ENCODE measurements at places on chromosomes 7 and 10.

- no peak for DNase-seq
Measured at GRCh38 chr10:123042708-123043408, 34.1 kb downstream of the ACADSB start.

GRCh38 chr10:96229568-96230030, 41.8 kb downstream of the BLNK start:
- peak; percentile 15 for DNase-seq

- no peak for DNase-seq
Measured at GRCh38 chr7:46003161-46003560, 82.1 kb upstream of the IGFBP3 start.

DNA sequence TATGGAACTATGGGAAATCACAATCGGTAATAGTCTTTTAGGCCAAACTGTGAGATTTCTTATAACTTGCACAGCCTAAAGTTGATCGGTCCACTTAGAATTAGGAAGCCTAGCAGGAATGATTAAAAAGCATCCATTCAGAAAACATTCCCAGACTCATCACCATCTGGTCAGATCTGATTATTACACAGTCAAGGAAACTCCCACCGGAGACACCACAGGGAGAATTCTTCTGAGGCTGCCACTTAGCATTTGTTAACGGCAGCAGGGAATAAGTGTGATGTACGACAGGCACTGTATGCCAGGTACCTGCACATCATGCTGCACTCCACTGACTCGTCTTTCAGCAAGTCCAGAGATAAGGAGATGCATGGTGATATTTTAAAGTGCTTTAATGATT, 227.6 kb upstream of the STEAP1 start:
- no peak for DNase-seq

- DNase-seq, result peak; percentile 89
Measured at GRCh38 chr10:91536111-91536510, 96.8 kb downstream of the PPP1R3C start.

- DNase-seq, result no peak
Measured at GRCh38 chr10:80506836-80507487, 30.7 kb upstream of the SH2D4B start.

GRCh38 chr10:413662-414071, 275.8 kb downstream of the DIP2C start:
- DNase-seq, result no peak

DNA sequence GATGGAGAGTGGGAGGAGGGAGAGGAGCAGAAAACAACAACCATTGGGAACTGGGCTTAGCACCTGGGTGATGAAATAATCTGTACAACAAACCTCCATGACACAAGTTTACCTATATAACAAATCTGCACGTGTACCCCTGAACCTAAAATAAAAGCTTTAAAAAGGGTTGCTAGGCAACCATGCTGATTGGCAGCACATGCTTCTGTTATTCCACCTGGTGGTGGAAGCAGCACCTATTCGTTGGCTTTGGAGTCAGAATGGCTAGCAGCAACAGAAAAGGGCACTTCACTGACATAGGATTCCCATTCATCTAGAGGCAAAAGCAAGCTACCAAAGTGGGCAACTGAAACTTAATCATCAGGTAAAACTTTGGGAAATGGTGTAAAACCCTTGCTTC, 57.1 kb downstream of the RELN start:
- DNase-seq, result no peak

DNA sequence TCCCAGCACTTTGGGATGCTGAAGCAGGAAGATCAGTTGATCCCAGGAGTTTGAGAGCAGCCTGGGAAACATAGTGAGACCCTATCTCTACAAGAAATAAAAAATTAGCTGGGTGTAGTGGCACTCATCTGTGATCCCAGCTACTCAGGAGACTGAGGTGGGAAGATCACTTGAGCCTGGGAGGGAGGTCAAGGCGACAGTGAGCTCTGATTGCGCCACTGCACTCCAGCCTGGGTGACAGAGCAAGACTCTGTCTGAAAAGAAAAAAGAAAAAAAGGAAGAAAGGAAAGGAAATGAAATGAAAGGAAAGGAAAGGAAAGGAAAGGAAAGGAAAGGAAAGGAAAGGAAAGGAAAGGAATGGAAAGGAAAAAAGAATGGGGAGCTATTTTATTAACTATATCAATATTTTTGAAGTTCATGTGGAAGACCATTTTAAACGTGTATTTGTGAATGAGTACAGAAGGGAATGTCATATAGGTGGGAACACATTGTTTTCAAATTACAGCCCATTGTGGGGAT, 7.1 kb upstream of the IFIT2 start:
- DNase-seq, result no peak

GRCh38 chr10:5317547-5318107, 47.1 kb upstream of the UCN3 start:
- no peak for DNase-seq

DNA sequence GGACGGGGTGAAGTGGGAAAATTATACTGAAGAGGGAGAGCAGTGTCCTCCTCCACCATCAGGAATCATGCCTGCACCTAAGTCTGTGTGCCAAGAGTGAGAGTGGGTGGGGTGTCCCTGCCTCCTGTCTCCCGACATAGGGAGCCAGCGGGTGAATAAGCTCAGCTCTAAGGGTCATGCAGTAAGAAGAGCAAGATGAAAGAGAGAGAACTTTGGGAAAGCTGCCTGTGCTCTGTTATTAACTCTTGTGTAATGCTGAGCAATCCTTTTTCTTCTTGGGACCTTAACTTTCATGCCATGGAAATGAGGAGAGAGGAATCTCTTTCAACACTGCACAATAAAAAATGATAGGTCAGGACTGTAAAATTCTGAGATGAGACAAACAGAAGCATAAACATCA, 7.9 kb upstream of the TCAF1 start:
- DNase-seq, result no peak

GRCh38 chr7:41869091-41869490, 166.2 kb upstream of the INHBA start:
- DNase-seq, result no peak

GRCh38 chr10:124378271-124378670, 40.5 kb downstream of the OAT start:
- DNase-seq, result no peak

DNA sequence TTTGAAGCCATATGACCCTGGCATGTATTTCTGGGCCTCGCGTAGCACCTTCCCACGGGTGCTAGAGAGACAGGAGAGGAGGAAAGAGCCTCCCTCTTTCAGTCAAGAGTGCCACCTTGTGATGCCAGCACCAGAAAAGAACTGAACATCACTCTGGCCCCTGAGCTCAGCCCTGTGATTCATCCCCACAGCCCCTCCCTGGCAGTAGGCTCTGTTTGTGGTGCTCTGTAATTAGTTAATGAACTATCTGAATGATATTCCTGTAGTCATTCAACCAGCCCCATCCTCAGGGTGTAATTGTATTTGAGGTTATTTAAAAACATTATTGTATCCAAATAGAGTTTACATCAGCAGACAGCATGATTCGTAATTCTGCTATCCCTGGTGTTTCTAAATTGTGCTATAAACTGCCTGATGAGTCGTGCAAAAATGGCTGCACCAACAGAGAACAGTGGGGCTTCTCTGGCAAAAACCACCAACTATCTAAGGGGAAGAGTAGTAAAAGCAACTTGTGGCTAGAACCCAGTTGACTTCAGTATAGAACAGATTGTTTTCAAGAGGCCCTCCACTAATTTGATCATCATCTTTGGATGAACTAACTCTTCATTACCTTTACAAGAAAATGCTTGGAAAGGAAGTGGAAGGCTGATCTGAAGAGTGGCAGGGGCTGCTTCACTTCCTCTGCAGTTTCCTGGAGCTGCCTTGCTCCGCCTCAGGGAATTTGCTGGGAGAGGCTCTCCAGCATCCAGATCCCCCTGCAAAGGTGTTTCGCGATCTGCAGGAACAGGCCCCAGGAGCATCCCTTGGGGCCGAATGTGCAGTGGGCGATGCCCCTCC, 23.7 kb upstream of the TIAL1 start:
- DNase-seq, result no peak

DNA sequence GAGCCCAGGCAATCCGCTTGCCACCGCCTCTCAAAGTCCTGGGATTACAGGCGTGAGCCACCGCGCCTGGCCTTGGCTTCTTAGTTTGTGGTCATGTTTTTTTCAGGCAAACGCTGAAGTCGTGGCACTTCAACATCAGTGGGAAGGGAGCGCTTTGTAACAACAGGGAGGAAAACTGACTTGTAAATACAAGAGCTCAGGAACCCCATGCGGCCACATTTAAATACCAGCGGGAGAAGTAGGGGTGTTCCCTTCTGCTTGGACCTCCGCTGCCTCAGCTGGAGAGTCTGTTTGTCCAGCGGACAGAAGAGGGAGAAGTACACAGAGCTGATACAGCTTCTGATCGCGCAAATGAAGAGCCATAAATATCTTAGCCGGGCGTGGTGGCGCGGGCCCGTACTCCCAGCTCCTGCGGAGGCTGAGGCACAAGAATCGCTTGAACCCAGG, 108.7 kb upstream of the KMT2C start:
- DNase-seq, result no peak

GRCh38 chr10:19347621-19348020, 299.0 kb downstream of the MALRD1 start:
- no peak for DNase-seq

DNA sequence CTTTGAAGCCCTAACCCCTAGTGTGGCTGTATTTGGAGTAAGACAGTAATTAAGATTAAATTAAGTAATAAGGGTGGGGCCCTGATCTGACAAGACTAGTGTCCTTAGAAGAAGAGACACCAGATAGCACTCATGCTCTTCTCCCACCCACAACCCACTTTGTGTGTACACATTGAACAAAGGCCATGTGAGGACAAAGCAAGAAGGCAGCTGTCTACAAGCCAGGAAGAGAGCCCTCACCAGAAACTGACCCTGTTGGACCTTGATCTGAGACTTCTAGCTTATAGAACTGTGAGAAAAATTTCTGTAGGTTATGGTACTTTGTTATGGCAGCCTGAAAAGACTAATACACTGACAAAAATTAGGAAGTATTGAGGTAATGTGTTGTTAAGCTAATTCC, 59.8 kb downstream of the ZFAND4 start:
- DNase-seq, result no peak

GRCh38 chr7:68321076-68321639, 1277.1 kb upstream of the AUTS2 start:
- DNase-seq, result no peak

DNA sequence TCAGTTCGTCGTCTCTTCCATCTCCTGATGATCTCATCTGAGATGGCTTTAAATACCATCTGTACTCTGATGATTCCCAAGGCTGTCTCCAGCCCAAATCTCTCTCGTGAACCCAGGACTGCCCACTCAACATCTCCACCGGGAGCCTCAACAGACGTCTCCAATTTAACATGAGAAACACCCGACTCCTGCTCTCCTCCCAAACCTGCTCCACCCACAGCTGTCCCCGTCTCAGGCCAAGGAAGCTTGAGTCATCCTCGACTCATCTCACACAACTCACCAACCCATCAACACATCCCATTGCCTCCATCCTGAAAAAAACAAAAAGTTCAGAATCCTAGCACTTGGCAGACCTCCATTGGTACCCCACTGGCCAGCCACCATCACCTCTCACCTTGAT, 29.7 kb upstream of the CALN1 start:
- no peak for DNase-seq

DNA sequence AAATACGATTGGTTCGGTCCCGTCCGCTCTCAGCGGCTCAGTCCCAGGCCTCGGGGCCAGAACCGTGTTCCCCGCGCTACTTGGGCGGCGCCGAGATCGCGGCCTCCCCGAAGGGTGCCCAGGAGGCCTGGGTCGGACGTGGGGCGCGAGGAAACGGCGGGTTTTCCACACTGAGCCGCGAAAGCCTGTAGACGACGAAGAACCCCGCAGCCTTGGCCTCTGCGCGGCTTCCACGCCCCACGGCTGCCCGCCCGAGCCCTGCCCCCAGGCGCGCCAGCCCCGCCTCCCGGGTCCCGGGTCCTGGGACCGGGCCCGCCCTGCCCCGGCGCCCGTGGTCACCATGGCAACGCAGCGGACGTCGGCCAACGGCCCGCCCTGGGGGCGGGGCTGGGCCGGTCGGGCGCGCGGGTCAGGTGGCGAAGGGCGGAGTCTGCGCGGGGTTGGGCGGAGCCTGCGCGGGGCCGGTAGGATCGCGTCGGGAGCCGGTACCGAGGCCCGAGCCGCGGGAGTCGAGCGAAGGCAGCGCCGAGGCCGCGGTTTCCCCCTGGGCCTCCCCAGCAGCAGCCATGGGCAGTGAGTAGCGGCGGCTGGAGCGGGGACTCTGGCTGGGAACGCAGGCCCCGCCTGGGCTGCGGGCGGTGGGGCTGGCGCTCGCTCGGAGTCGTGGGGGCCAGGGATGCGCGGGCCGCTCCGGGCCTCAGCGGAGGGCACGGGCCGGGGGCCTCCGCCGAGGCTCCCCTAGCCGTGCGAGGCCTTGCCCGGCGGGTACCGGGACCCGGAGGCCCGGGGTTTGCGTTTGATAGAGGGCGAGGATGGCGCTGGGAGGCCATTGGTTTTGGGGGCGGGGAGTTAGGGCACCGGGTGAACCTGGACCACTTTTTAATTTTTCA, at the start of gene SEC61A2:
TSS of gene SEC61A2 (plus strand) at position 456 of the 890 bp plus-strand sequence. CDS start at position 567, 111 bp downstream.
- peak; percentile 70 for DNase-seq

DNA sequence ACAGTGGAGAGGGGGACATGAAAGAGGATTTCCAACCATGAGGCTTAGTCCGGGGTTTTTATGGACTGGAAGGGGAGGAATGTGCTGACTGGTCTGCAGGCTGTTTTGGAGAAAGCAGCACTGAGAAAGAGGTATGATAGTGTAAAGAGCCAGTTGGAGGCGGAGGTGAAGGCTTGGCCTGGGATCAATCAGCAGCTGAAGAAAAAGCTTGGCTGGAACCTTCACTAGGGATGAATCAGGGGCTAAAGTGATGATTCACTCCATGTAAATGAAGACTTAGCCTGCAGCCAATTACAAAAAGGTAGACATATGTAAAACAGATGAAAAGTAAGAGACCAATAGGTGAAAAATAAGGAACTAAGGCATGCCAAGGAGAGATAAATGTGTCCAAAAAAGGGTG, 1382.6 kb downstream of the GATA3 start:
- DNase-seq, result no peak

DNA sequence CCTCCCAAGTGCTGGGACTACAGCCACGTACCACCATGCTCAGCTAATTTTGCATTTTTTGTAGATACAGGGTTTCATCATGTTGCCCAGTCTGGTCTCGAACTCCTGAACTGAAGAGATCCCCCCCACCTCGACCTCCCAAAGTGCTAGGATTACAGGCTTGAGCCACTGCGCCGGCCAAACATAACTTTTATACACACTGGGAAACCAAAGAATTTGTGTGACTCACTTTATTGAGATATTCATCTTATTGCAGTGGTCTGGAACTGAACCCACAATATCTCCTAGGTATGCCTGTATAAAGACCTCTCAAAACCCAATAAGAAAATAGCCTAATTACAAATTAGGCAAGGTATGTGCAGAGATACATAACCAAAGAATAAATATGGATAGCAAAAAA, 182.6 kb upstream of the FEZF1 start:
- DNase-seq, result no peak

- DNase-seq, result no peak
Measured at GRCh38 chr7:13042605-13043236, 355.3 kb downstream of the ARL4A start.

DNA sequence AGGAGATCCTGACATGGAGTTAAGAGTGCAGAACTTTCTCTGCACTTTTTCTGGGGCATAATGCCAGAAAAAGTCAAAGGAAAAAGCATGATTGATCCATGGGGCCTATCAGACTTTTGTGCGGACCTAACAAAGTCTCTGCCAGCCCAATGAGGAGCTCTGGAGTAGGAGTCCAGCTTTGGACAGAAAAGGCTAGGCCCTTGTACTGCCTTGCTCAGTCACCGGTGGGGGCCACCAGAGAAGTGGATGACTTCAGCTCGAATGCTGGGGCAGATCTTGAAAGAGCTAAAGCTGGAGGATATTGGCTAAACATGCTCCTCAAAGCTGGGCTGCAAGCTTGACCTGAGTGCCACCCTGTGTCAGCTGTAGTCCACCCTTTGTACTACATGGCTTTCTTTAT, 2.8 kb upstream of the ZC3HAV1 start:
- no peak for DNase-seq

GRCh38 chr7:128904381-128905197, 5.9 kb downstream of the KCP start:
- DNase-seq, result peak; percentile 4

Data from AG09319 (cell line).